Mesothelial cell of epicardium (in vitro differentiated cells): ENCODE measurements at places on chromosomes 7 and 10.

DNA sequence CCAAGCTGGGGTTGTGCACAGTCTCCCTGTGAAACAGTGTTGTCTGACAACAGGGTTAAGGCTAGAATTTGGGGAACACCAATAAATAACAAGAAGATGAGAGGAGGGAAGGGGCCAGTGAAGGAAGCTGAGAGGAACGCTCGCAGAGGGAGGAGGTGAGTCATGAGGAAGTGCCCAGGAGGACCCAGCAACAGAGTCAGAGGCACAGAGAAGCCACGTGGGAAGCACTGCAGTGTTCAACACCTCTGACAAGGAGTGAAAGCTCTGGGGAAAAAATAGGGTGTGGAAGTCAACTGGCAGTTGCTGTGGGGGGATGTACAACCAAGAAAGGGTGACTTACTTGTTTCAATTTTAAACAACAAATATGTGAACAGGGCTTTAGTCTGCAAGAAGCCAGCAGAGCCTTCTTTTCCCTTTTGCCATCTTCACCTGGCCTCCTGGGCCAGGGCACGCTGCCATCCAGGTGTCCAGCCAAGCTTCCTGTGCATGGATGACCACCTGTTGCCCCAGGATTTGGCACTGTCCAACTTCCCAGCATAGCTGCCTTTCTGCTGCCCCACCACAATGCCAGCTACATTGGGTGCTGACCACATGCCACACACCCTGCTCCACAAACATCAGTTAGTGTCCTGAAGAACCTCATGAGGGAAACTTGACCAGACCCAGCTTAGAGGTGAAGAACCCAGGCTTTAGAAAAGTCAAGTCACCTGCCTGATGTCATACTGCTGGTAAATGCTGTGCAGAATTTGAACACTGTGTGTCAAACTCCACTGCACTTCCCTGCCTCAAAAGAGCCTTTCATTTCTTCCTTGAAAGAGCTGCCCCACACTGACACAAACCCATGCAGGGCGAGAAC, 69.6 kb downstream of the ATXN7L1 start:
- DNase-seq = no peak

- DNase-seq = no peak
Observed at GRCh38 chr10:98269435-98269912, 1.5 kb upstream of the LOXL4 start.

GRCh38 chr7:70189776-70190175, 591.5 kb downstream of the AUTS2 start:
- DNase-seq = no peak

DNA sequence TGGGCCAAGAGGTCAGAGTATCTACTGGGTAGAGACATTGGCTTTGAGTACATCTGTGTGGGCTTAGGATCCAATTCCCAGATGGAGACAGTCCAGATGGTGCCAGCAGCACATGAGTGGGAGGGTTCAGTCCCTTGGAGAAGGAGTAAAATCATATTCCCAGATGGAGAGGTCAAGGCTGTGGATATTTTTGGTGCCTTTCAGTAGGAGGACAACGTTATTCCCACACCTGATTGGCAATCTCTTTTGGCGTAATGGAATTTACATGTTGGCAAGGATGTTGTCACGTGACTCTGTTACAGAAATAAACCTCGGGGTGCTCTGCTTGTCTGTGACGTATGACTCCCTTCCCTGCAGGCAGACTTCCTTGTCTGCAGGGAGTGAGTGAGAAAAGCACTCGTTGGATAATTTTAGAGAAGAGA, 27.6 kb downstream of the NPS start:
- DNase-seq = no peak

DNA sequence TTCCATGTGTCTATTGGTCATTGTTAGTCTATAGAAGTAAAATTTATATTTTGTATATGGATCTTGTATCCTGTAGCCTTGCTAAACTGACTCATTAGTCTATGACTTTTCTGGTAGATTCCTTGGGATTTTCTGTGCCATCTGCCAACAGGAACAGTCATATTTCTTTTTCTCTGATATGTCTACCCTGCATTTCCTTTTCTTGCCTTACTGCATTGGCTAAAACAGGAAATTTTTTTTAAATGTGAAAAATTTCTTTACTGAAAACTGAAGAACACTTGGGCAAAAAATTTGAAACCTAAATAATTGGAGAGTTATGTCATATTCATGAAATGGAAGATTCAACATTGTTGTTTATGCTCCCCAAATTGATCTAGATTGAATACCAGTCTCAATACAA, 67.5 kb downstream of the AMZ1 start:
- no peak for DNase-seq

- DNase-seq = no peak
Observed at GRCh38 chr7:28068811-28069216, 111.8 kb downstream of the JAZF1 start.

- no peak for DNase-seq
Observed at GRCh38 chr10:125157505-125157904, 2.9 kb downstream of the CTBP2 start.

- DNase-seq = no peak
Observed at GRCh38 chr7:144568233-144568632, 164.7 kb upstream of the NOBOX start.

GRCh38 chr7:45469103-45469502, 105.1 kb upstream of the ADCY1 start:
- no peak for DNase-seq

GRCh38 chr7:121102619-121103018, 114.1 kb downstream of the CPED1 start:
- DNase-seq = no peak
